ENCODE measurements at places on chromosomes 12 and 14.

DNA sequence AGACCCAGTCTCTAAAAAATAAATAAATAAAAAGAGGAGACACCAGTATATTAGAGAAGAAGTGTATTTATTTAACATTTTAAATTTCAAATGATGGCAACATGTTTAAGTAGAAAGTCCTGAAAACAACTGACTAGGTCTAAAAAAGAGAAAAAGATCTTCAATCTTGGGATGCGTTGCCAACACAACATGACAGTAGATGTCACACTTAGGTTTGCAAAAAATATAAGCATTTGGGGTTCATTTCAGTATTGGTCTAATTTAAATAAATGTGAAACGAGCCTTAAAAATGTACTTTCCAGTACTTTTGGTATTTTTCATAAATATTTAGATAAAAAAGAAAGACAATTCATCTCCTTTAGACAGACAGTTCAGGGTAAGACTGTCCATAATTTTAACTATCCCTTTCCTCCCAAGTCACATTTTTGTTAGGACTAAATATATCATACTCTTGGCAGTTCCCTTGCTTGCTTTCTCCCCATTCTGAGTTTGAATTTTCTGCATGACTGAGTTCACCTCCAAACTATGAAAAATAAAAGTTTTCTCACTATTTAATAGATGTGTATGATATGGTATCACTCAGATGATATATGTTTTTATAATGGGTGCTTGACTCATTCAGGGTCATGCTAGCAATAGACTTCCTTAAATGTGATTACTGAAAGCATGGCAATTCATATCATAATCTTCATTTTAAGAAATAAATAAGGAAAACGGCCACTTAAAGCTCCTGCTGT lies 4.3 kb downstream of the C14orf93 start:
- DNase-seq: no peak

DNA sequence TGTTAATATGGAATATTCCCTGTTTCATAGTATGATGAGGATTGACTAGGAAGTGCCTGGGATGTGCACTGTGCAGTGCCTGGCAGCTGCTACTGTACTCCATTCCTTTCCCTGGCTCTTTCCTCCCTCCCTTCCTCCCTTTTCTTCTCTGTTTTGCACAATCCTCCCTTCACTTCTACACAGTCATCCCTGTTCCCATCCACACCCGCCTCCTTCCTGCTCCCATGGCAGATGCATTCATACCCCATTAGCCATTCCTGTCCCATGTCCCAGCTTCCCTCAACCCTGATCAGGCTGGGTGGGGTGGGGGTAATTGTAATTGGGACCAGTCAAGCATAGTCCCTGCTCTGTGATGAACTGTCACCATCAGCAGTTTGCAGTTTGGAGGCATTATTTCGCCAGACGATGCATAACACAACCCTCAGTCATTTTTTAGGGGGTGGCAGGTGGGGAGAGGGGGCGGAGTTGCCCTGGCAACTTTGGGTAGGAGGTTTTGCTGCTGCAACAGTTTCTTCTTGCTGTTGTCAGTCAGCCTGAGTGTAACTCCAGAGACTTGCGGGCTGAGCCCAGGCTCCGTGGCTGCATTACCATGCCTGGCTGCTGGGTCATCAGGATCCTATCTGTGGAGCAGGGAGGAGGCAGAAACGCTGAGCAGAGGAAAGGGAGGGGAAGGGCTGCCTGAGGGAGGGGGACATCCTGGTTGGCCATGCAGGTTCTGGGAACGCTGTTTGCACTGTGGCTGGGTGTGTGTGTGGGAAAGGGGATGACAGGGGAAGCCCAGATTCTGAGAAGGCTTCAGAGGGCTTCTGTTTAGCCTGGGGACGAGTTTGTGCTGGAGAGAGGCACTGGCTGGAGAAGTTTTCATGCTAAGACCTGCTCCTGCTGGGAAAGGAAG lies 4.1 kb upstream of the KRT84 start:
- DNase-seq: no peak

- no peak for DNase-seq
Observed at GRCh38 chr12:119642986-119643385, 24.9 kb upstream of the PRKAB1 start.

- DNase-seq: no peak
Observed at GRCh38 chr12:113134071-113134470, 1.5 kb downstream of the RASAL1 start.

DNA sequence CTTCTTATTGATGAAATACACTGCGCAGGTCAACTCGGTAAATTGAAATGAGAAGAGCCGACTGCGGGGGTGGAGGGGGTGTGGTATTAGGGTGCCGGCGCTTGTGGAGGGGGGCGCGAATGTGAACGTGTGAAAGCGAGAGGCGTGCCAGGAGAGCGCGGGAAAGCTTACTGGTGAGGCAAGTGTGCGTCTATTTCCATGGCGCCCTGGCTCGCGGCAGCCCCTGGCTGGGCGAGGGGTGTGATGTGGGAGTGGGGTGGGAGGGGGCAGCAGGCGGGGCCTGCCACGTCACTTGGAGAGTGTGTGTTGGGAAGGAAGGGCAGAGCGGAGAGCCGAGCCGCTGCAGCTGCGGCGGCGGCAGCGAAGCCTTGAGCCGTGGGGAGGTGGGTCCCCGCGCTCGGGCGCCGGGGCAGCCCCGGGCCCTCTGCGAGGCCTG lies 88.8 kb downstream of the GALNT8 start:
- peak; percentile 47 for DNase-seq
